ENCODE measurements at places on chromosomes 1 and 21.

GRCh38 chr1:204272505-204272904 lies 58.7 kb upstream of the GOLT1A start:
- DNase-seq: no peak

GRCh38 chr1:202361224-202361623 lies 12.7 kb downstream of the PPP1R12B start:
- no peak for DNase-seq

GRCh38 chr1:160807738-160808137 lies 11.8 kb downstream of the LY9 start:
- DNase-seq: no peak

GRCh38 chr1:5220421-5220820 lies 566.0 kb downstream of the AJAP1 start:
- no peak for DNase-seq

DNA sequence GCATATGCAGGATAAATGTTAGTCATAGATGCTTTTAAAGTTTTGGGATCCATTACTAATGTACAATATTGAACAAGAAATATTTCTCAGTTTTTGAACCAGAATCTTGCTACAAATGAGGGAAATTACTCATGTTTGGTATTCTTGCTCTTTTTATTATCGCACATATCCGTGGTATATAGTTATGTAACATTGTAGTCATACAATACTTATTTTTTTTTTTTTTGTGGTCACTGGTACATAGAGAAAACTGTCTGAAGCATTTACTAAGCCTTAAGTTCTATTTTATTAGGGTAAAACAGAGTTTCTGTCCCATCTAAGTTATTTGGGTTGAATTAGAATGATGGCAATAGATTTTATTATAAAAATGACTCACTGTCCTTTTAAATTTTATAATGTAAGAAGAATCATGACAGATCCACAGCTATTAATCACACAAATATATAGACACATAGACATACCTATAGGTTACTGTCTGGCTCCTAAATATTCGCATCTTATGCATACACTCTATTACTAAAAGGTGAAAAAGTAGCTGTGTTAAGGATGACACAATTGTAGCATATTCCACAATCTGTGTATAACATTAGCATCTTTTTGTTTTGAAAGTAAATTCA lies 18.0 kb upstream of the PRKAA2 start:
- no peak for DNase-seq

GRCh38 chr1:180198196-180198595 lies 31.9 kb upstream of the LHX4 start:
- no peak for DNase-seq

All from activated T-cell treated with anti-CD3 and anti-CD28 coated beads, Interleukin-2, amount 50 U/mL, for 1 hour (primary cell).